CD8-positive, alpha-beta memory T cell (primary cell): ENCODE measurements at places on chromosomes 1 and 21. TPM values are rescaled to one million over a fixed set of nuclear protein-coding genes. Genes with fewer than 3 reads are reported as not detected.

DNA sequence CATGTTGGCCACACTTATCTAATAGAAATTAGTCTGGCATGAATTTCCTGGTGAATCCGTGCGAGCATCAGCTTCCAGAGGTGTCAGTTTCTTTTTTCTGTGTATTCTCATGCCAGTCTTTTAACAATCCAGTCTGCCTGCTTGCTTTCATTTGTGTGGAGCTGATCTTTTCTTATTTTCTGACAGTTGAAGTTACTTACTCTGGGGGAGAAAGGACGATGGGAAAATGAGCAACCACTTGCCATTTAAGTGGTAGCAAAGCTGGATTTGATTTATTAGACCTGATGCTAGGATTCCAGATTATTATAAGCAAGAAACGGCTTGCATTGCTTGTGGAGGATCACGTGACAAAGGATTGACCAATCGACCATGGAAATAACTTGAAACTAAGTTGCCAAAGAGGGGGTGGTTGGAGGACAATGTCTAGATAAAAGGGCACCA is 24.3 kb upstream of the APP start:
- DNase-seq: no peak

GRCh38 chr1:73564294-73564693 is 633.7 kb downstream of the LRRIQ3 start:
- DNase-seq: no peak

- DNase-seq: no peak
Observed at GRCh38 chr1:111201275-111202090, 1.0 kb upstream of the DENND2D start.

DNA sequence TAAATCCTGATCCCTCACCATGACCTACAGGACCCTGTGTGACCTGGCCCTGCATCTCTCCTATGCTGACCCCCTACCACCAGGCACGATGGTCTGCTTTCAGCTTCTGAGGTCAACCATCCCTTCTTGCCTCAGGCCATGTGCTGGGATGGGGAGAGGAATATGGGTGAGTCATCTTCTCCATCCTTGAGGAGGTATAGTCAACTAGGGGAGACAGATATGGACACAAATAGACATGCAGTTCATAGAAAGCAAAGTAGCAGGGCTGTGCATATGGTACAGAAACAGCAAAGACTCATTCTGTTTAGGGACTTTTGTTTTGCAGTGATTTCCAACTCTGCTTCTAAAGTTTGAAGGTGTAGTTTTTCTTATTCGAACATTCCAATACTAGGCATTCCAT is 250.8 kb upstream of the FGGY start:
- DNase-seq: no peak

DNA sequence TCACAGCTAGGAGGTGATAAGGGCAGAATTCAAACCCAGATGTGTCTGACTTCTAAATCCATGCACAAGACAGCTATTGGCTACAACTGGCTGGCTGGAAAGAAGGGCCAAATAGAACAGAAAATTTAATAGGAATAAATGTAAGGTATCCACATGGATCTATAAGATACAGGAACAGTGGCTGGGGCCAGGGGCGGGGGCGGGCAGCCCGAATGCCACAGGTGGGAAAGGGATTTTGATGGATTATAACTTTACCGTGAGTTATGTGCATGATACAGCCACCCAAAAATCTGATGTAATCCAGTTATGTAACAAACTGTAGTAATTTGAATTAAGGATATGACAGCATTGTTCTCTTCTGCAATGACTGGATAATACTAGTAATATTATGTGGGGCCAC is 87.0 kb upstream of the COA6 start:
- no peak for DNase-seq

- no peak for DNase-seq
Observed at GRCh38 chr1:202113690-202114300, 8.9 kb upstream of the GPR37L1 start.

DNA sequence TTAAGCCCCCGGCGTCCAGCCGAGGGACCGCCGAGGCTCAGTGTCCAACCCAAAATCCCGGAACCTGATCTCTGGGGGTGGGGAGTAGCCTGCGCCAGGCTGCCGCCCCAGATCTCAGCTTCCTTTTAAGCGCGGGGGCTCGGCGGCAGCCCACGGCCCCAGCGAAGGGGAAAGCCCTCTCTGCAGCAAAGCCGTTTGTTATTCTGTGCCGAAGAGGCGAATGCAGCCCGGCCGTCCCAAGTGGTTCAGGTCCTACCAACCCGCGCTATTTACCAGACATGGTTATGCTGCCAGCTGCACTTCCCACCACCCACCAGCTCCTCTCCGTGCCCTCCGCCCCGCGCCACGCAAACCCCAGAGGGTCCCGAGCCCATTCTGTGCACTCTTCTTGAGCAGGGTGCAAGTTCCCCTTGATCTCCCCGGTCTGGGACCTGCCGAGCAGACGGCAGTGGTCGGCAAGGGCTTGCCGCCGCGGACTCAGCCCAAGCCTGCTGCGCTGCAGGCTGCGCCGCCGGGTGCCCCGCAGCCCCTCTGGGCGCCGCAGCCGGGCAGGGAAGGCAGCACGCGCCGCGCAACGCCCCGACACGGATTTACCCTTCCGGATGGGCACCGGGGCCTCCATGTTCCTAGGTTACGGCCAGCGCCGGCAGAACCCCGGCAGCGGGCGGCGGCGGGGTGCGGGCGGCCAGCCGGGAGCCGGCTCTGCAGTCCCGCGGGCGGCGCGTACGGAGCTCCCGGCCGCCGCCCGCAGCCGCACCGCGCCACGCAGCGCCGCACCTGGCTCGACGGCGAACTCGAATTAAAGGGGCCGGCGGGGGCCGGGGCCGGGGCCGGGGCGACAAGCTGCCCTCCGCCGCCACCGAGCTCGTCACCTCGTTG is 738 bp upstream of the KCNA2 start:
- no peak for DNase-seq

- no peak for DNase-seq
Observed at GRCh38 chr1:165686971-165687433, 11.4 kb downstream of the ALDH9A1 start.

DNA sequence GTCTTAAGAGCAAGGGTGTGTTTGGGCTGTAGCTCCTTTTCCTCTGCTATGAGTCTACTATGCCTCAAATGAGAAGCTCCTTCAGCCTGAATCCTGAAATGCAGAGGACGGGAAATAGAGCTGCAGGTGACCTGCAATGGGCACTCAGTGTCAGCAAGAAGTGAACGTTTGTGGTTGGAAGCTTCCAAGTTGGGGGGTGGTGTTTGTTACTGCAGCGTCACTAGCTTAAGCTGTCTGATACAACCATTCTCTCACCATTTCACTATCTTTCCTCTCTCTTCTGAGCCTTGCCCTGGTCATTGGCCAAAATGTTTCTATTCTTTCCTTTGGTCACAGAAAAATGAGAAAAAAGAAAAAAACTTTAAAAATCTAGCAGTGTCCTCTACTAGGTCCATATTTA is 19.4 kb downstream of the TRIM67 start:
- DNase-seq: no peak

DNA sequence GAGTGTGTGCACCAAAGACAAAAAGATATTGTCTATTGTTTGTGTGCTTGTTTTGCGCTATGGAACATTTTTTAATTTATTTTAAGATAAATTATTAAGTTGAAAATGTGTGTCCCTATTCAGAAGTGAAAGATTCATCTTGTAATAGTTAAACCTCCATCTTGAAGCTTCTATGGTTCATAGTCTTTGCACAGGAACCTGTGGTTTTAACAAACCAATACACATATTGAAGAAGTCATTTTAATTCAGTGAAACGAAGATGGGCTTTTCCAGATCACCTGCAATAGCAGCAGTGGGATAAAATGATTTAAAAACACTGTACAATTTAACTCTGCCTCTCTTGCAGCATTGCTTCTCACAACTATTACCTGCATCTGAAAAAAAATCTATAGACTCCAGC is 42.6 kb upstream of the QSOX1 start:
- no peak for DNase-seq

- no peak for DNase-seq
Observed at GRCh38 chr1:7430691-7431090, 340.4 kb upstream of the VAMP3 start.

GRCh38 chr1:1858382-1859086 is 32.4 kb downstream of the GNB1 start:
- DNase-seq: peak; percentile 9

- no peak for DNase-seq
Observed at GRCh38 chr1:183957216-183957830, 80.2 kb downstream of the COLGALT2 start.

DNA sequence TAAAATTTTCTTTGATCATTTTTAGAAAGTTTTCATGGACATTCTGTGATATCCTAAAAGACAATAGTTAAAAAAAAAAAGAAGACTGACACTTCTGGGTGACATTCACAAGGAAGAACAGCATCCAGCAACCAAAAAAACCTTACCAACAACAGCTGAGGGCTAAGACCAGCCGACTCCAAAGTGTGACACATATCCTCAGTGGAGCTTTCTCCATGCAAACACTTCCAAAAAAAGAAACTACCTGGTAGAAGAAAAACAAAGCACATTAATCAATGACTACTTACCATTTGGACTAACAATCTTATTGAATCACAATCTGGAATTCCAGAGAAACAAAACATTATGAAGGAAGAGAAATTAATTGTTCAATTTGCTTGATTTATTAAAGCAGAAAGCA is 88.2 kb downstream of the IARS2 start:
- DNase-seq: no peak

DNA sequence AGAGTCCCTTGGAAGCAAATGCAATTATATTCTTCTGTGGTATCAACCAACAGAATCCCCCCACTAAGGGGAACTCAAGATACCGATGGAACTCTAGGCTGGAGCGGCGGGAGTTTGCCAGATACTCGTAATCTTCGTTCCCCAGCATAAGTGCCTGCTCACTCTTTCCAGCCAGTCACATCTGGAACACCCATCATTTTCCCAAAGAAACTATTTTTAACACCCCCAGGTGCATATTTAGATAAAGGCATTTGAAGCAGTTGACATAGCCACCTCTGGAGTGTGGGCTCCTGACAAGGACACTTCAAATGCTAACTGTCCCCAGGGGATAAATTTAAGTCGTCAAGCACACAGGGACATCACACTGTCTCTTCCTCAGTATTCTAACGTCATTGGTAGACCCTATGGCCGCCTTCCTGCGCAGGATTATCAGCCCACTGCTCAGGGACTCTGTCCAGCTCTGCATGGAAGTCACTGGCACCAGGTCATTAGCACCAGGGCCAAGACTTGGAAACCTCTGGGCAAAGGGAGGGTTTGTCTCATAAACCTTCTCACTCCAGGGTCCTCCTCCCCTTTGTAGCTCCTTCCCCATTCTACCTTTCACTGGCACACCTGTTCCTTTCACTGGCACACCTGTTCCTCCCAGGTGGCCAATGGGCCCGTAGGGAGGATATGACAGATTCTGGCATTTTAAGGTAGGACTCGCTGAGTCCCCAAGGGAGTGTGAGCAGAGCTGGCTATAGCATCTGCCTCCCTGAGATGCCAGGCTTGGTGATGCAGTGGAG is 48.8 kb downstream of the H3-3A start:
- DNase-seq: no peak

DNA sequence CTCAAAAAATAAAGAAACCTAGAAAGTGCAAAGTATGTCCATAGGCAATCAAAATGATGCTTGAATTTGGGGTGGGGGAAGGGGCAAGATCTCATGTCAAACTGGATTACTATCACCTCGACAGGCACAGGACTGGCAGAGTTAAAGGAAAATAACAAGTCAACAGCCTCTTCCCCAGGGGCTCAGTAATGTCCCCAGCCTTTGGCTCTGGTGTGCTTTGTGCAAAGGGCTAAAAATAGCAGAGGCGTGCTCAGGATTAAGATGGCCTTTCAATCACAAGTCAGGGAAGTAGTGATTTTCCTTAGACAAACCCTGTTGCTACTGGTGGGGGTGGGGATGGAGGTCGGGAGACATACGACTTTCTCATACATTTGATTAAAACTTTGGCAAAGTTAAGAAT is 63.5 kb upstream of the OLIG2 start:
- DNase-seq: no peak

DNA sequence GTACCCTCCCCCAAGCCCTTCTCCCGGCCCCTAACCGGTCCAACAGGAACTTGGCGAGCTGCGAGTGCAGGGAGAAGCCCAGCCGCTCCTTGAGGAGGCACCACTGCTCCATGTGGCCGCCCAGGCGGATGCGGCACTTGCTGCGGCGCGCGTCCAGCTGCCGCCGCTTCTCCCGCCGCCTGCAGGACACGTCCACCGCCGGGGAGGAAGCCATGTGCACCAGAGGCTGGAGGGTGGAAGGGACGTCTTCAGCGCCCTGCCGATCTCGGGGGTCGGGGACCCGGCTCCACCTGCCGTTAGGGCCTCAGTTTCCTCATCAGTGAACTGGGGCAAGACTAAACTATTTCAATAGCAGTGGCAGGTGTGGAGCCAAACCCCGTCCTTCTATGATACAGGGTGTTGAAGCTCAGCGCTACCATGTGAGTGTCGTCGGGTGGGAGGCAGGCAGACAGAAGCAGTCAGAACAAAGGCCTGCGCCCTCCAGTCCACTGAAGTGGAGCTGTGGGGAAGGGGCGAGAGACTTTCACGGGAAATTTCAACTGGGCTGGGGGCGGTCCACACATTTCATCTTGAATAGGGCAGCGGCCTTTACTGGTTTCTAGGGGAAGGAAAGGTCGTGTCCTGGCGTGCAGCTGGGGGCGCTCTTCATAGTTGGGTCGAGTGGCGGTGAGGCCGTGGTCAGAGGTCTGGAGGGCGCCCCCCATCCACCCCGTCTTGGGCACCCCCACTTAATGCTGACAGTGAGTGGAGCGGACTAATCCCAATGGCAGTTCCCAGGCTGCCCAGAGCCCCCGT is 592 bp downstream of the ZNF692 start:
- no peak for DNase-seq

- DNase-seq: no peak
Observed at GRCh38 chr1:48627486-48627885, 149.2 kb downstream of the BEND5 start.

GRCh38 chr1:169240449-169241232 is 127.0 kb downstream of the NME7 start:
- DNase-seq: no peak

Gene PLEKHO1
- total RNA-seq: 44.9 TPM

Gene NCAM2
- not detected for total RNA-seq

Gene CYP4A11
- total RNA-seq: not detected

Gene IFT25
- 57.8 TPM for total RNA-seq

Gene SEC16B
- not detected for total RNA-seq

Gene KRTAP12-2
- total RNA-seq: not detected

Gene TIE1
- 0.33 TPM for total RNA-seq

Gene CD101
- total RNA-seq: 0.39 TPM

Gene OR10K1
- total RNA-seq: not detected

Gene PTAFR
- 0.58 TPM for total RNA-seq

Gene ADAMTS4
- 0.37 TPM for total RNA-seq
